Erythroblast (primary cell): ENCODE measurements at places on chromosomes 5 and 9.

DNA sequence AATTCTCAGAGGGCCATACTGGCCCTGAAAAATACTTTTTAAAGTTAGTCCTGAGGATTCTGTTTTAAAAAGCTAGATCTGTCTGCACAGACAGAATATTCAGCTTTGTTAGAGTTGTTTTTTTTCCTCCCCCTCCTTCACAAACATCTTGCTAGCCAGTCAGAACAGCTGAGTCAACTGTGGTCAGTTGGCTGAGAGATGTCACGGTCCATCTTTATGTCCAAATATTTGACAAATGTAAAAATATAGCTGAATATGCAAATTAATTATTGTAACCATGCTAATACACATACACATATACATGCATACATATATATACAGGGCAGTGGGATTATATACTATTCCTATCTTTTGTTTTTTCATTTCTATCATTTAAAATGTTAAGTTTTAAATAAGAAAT, 33.9 kb downstream of the UNC13B start:
- DNase-seq, result no peak

DNA sequence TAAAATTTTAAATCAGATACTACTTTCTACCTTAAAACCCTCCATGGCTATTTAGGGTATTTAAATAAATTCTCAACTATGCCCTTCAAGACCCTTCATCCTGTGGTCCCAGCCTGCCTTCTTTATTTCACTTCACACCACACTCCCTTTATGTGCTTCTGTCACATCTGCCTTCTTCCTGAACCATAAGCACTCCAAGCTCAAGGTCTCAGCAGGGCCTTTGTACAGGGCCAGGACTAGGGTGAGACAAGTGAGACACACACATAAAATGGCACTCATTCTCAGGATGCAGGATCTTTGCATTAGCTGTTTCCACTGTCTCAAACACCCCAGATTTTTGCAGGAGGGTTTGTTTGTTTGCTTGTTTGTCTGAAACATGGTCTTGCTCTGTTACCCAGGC, 7.6 kb downstream of the ITK start:
- no peak for DNase-seq

GRCh38 chr9:130432362-130432761, 12.4 kb upstream of the ASS1 start:
- no peak for DNase-seq

GRCh38 chr5:179354305-179354882, 9.1 kb upstream of the ADAMTS2 start:
- no peak for DNase-seq
